ENCODE measurements at places on chromosomes 6 and 20.

- DNase-seq = no peak
Observed at GRCh38 chr6:2035046-2035445, 210.4 kb downstream of the GMDS start.

DNA sequence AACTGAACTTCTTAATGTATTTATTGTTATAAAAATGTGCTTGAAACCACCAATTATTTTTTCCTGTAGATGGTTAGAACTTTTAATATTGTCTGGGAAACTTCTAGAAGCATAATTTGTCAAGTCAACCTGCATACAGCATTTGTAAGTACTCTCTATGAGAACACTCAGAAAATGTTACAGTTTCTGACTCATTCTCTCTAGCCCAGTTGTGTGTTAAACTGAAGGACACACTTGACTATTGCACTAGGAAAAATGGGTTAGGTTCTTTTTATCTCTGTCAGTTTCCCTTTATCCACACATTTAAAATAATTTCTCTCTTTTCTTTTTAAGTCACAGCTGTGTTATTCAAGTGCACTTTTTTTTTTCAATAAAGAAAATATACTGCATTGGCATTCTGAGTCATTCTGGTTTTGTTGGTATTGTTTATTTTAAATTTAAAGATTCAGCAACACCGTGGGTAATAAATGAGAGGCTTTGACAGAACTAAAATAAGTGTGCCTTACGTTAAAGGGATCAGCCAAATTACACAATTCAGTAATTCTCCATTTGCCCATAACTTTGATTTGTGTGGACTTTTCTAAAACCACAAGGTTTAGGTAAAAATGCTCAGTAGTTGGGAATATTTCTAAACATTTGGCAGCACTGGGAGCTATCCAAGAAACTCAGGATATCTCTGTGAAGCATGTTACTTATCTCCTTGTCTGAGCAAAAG, 50.7 kb downstream of the OPN5 start:
- no peak for DNase-seq

DNA sequence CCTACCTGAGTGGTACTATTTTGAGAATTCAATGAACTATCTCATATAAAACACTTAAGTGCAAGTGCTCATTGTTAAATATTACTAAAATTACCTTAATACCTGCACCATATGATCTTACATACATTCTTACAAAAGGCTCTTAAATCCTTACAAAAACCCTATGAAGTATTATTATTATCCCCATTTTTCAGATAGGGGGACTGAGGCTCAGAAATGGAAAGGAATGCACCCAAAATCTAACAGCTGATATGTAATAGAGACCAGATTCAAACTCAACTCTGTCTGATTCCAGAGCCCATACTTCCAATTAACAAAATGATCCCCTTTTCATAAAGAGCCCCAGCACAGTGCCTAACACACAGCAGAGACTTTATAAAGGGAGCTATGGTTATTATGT, 17.5 kb downstream of the BCL2L1 start:
- DNase-seq = no peak

GRCh38 chr20:59660471-59660870, 56.1 kb downstream of the PHACTR3 start:
- DNase-seq = no peak

DNA sequence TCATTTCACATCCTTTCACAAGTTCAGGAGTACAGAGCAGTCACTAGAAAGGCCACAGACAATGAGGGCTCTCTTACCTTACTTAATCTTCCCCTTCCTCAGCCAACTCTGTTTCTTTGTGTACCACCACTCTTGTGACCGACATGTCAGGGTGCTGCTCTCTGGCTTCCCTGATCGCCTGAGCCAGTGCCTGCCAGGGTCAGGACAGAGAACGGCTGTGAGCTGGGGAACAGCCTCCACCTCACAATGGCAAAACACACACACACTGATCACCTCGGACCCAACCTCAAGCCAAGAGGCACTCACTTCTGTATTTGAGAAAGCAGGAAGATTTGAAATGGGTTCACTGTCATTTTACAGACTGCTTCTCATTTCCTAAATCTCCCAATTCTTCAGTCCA, 30.8 kb downstream of the SMLR1 start:
- no peak for DNase-seq

All from hepatic stellate cell (primary cell).